ENCODE measurements at places on chromosomes 5 and 9. TPM values are rescaled to one million over a fixed set of nuclear protein-coding genes. Genes with fewer than 3 reads are reported as not detected.

DNA sequence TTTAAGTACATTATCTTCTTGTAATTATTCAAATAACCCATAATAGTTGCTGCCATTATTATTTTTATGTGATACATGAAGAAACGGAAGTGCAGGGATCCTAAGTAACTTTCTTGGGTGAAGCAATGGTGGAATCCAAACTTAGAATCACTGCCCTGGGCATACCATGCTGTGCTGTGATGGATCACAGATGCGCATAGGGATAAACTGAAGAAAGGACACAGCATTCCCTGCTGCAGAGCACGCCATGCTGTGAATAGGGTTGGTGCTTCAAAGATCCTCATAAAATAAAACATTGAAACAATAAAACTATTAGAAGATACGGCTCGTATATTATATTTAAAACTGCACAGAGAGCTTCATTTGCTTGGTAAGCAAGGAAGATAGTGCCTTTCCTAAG is 211.7 kb upstream of the ADAMTS16 start:
- DNase-seq = no peak

Gene SH3GL2
- 0.19 TPM for total RNA-seq

Gene SPEF2
- total RNA-seq = 6.1 TPM

Gene YIPF5
- total RNA-seq = 29.4 TPM
